ENCODE measurements at places on chromosomes 7 and 10. TPM values are rescaled to one million over a fixed set of nuclear protein-coding genes. Genes with fewer than 3 reads are reported as not detected.

DNA sequence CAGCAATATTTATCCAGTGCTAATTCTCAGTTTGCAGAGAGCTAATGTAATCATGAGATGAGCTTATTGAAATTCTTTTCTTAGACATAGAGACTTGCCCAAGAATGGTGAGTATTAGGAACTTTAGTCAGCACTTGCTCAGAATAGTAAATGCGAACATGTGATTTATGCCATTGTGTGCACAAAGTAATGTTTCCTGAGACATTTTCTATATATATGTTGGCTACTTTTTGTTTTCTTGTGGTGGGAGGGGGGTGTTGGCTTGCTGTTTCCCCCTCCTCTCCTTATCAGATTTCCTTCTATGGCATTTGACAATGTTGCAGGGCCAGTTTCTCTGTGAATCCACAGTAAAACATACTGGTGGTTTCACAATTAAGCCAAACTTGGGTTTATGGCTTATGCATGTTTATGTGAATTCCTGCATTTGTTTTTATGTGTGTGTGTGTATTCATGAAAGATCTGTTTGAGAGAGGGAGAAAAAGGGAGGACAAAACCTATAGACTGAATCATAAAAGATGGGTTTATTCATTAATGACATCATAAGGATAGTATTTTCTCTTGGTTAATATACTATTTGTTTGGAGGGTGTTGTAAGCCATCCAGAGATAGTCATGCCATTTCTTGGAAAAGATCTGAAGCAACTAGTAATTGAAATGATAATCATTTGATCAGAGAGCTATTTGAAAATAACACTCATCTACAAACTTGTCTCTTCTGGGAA lies 36.3 kb downstream of the ARID5B start:
- no peak for DNase-seq

- DNase-seq = no peak
Observed at GRCh38 chr7:2984091-2984490, 59.6 kb downstream of the CARD11 start.

- no peak for DNase-seq
Observed at GRCh38 chr10:79077488-79078173, 8.9 kb downstream of the ZMIZ1 start.

C7orf33 gene
- not detected for total RNA-seq

SYNPO2L gene
- not detected for total RNA-seq

GRCh38 chr7:9453521-9453920 lies 1020.1 kb downstream of the NXPH1 start:
- no peak for DNase-seq

DNA sequence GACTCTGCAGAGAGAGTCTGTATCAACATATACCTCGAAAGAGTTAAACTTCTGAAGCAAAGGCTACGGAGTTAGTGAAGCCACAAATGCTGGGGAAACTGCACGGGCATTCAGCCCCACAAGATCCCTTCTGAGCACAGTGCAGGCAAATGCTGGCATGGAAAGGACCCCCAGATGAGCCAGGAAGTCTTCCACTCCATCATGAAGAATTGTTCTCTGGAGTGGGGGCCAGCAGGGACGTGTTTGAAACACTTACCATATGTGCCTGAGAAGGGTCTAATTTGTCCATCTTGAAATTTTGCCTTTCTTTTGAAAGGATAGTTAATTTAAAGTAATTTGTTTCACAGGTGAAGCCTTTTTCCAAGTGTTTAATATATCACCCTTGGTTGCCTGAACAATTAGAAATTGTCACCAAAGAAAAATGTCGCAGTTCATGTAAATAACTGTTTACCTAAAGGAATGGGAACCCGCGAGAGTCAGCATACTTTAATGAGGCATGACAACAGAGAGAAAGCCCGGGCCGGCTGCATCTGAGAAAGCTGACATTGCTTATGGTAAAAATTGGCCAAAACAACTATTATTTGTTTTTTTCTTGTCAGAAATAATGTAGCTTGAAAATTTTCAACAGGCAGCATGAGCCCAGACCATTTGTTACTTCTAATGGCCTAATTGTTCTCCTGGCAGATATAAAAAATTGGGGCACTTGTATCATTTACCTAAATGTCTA lies 287.6 kb upstream of the MGMT start:
- no peak for DNase-seq

- no peak for DNase-seq
Observed at GRCh38 chr7:29606287-29606721, 42.7 kb downstream of the PRR15 start.

- no peak for DNase-seq
Observed at GRCh38 chr7:56639173-56639746, 493.0 kb downstream of the ZNF479 start.

CDK6 gene
- 71.8 TPM for total RNA-seq

- no peak for DNase-seq
Observed at GRCh38 chr10:121978511-121978910, 3.5 kb upstream of the NSMCE4A start.

AKR1D1 gene
- not detected for total RNA-seq

Measured in suprapubic skin (tissue), 4 donors.